ELF-1 (cell line): ENCODE measurements at places on chromosomes 5 and 9.
A peak's percentile ranks its signal among the peaks of the same experiment; 100 is the strongest.

DNA sequence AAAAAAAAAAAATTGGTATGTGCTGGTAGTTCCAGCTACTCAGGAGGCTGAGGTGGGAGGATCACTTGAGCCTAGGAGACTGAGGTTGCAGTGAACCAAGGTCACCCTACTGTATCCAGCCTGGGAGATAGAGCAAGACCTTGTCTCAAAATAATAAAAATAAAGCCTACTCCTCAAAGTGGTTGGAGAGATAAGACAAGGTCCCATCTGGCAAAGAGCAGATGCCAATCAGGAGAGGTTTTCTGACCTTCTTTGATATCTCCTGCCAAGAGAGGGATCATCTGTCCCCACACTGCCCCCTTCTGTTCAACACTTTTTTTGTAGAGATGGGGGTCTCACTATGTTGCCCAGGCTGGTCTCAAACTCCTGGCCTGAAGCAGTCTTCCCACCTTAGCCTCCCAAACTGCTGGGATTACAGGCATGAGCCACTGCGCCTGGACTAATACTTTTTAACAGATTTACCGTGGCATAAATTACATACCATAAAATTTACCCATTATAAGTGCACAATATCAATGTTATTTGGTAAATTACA is 64.7 kb downstream of the SH3PXD2B start:
- no peak for DNase-seq

- DNase-seq = peak; percentile 47
These were observed 39.6 kb downstream of the ZNF608 start for GRCh38 chr5:124706729-124707361.

DNA sequence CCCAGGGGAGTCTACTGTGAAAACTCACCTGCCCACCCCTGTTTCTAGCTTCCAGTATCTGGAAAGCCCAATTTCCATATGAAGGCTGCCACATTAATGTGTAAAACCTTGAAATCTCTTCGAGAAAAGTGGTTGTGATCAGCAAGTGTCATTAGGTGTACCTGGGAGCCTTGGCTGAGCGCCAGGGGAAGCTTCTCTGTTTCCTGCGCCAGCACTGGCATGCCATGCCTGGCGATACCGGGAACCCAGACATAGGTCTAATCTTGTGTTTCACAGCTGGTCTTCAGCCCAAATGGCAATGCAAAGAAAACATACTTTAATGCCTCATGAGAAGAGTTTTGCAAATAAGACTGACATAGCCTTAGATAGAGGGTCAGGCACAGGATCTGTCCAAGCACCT is 101.6 kb downstream of the TENT4A start:
- no peak for DNase-seq

DNA sequence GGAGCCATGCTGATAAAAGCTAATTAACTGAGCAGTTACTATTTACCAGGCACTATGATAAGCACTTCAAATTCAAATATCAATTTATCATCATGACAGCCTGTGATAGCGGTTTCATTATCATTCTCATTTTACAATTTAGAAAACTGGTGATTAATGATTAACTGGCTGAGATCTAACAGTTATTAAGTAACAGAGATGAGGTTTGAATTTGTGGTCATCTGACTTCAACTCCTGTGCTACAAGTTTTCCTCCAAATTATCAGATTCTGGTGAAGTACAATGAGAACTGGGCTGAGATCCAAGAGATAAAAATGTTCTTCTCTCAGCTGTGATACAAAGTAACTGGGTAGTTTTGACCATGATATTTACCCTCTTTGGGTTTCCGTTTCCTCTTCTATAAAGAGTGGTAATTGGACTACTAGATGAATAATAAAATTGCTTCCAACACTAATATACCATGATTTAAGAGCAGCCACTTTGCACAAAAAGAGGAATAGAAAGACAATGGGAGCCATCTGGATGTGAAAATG is 74.5 kb upstream of the CCNG1 start:
- no peak for DNase-seq
